ENCODE measurements at places on chromosomes 2 and 18.

DNA sequence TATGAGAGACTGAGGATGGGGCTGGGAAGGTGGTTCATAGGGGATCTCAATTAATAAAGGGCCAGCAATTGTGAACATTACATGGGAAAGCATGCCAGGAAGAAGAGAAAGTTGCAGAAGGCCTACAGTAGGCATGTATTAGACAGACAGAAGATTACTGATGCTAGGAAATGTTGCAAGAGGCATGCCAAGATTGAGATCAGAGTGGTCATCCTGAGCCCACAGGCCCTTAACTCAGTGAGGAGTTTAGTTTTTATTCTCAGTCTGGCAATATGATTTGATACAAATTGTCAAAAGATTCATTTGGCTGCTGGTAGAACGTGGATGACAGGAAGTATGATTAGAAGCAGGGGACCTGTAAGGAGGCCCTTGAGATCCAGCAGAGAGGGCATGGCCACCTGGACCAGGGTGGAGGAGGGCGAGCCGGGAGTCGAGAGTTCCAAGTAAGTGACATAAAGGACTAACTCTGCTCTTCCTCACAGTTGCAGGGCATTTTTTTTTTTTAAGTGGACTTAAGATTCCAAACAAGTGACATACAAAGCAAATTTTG lies 54.9 kb downstream of the EPHA4 start:
- no peak for DNase-seq

- DNase-seq: no peak
Measured at GRCh38 chr2:36371928-36372391, 16.4 kb downstream of the CRIM1 start.

DNA sequence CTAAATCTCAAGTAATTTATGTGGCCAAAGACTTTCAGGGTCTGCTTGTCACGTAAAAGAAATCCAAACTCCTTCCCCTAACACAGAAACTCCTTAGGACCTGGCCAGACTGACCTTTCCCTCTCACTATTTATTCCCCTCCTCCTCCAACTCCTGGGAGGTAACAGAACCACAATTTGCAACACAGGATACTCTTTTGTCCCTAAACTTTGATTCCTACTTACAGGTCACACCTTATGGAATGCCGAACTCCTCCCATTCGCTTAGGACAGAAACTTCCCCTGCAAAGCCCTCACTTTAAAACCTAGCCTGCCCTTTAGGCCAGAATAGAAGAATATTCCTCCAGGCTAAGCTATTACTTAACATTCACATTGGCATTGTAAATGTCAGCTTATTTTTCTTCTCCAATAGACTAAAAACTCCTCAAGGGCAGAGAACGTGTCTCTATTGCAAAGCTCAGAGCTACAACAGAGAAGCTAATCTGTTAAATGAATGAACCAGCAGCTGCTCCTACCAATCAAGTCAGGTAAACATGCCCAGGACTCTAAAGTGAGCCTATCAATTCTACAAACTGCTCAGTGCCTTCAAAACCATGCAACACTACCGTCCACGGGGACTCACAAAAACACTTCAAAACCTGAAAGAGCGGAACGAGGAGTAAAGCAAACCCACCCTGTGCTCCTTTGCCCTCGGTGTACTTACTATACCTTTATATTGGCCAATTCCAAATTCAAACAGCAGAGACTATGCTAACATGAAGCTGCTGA lies 6.1 kb downstream of the INO80D start:
- DNase-seq: no peak

DNA sequence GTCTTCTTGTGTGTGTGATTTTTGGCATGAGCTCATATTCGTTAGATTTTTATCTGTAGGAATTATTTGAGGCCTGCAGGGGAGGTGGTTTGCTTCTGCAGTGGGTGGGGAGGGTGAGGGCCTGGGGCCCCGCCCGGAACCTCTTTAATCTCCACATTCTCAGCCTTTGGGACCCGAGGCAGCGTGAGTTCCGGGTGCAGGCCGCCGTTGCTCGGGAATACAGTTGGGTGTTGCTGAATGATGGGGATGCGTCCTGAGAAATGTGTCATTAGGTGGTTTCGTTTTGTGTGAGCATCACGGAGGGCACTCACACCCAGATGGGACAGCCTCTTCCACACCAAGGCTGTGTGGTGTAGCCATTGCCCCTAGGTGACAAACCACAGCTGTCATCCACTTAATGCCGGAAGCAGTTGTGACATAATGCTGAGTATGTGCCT lies 13.7 kb upstream of the GAL3ST2 start:
- no peak for DNase-seq

GRCh38 chr2:203338322-203338721 lies 10.1 kb downstream of the ABI2 start:
- no peak for DNase-seq

- no peak for DNase-seq
Measured at GRCh38 chr2:10788855-10789254, 23.7 kb downstream of the PDIA6 start.

DNA sequence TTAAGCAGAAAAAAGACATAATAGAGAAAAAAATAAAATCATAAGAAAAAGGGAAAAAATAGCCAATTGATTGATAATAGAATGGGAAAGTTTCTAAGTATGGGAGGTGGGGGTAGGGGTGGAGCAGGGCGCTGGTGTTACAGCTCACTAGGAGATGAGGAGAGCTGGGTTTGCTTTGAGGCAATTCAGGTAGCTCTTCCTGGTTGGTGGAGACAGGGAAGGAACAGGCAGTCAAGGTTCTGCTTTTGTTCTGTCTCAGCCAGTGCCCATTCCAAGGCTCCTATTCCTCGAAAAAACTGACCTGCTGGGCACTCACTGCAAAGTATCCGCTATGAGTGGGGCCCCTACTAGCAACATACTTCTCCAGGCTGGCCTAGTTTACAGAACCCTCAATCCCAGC lies 1.7 kb upstream of the CNNM4 start:
- no peak for DNase-seq

DNA sequence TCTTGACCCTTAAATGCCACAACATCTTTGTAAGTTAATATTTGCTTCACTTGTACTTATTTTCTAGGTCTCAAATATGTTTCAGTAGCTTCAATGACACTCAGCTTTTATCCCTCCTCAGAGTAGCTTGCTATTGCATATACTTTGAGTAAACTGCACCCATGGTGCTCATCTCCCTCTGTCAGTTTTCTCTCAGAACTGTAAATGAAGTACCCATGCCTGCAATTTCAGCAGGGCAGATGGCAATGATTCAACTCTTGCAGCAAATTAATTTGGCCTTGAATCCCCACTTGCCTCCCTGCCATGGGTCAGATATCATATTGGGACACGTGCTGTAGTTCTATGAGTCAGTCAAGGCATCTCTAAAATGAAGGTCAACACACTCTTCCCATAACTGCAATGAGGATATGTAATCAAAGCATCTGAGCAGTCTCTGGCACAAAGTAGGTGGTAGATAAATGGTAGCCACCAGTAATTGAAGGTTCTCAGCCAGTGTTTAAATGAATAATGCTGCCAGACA lies 225.8 kb downstream of the PIEZO2 start:
- DNase-seq: no peak

DNA sequence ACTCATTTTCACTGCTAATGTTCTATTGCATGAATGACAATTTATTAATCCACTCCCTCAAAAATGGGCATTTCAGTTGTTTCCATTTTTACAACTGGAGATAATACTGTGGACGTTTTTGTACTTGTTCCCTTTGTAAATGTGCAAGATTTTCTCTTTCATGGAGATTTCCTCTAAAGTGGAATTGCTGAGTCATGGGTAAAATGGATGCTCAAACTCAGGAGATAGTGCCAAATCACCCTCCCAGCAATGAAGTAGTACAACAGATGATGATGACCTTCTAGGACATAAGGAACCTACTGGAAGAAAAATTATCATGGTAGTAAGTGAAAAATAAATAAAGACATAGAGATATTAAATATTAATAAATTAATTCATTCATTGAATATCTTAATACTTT lies 460.8 kb upstream of the CHST9 start:
- DNase-seq: no peak

DNA sequence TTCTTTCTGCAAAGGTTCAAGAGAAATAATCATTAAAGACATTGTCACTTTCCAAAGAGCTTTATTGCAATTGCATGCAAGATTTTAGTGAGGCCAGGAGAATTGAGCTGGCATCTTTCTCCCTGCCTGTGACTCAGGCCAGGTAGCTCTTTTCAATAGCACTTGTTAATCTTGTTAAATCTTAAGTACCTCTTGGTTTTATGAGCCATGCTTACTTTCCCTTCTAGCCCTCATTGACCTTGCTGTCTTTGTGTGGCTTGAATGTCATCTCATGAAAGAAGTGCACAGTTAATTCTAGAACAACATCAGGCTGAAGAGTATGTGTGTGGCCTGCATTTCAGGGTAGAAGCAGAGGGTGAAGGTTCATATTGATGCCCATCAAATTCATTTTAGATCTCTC lies 14.8 kb upstream of the LGALSL start:
- no peak for DNase-seq

GRCh38 chr2:114472246-114472645 lies 29.8 kb downstream of the DPP10 start:
- DNase-seq: no peak

DNA sequence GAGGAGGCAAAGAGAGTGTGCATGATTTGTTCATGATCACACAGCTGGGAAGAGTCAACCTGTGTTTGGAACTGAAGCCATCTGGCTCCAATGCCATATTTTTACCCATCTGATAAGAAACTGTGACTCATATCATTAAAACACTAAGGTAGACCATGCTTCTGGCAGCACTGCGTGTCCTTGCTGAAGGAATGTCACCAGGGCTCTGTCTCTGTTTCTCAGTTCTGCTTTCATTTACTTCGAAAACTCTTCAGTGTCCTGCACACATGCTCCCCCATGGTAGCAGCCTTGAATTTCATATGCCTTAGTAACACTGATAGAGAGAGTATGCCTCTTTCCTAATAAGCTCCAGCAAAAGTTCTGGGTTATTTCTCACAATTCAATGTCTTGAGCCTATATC lies 830.4 kb downstream of the DCDC2C start:
- DNase-seq: no peak

- DNase-seq: no peak
Measured at GRCh38 chr2:36374585-36374984, 19.0 kb downstream of the CRIM1 start.

DNA sequence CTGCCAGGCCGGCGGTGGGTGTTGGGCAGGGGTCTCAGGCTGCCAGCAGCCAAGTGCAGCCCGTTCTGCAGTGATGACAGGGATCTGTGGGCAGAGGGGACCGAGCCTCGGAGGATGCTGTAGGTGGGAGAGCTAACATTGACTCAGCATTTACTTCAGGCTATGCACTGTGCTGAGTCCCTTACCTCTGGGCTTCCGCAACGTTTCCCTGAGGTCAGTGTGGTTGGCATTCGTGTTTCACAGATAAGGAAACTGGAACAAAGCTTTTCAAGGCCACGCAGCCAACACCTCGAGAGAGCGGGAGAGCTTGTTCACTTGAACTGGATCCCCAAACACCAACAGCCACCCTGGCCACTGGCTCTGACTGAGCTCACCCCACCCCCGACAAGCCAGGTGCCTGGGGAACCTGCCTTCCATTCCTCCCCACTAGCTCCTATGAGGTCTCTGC lies 839 bp upstream of the GPR148 start:
- no peak for DNase-seq

GRCh38 chr2:115165529-115166109 lies 723.2 kb downstream of the DPP10 start:
- no peak for DNase-seq

- DNase-seq: no peak
Measured at GRCh38 chr18:22847867-22848451, 85.2 kb upstream of the RBBP8 start.

DNA sequence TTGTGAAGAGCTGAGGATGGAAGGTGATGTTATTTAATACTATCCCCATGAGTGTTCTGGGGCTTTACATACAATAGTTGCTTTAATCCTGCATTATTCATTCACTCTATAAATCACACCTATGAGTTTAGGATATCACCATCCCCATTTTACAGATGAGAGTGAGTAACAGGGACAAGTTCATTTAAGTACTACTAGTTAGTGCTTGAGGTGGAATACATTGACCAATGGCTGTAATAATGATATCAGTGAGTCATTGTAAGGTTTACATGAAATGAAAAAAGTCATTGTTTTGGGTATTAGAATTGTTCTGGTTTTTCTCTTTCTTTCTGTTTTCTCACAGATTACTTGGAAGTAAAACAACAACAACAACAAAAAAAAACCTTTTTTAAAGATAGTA lies 42.5 kb downstream of the TANC1 start:
- DNase-seq: no peak

DNA sequence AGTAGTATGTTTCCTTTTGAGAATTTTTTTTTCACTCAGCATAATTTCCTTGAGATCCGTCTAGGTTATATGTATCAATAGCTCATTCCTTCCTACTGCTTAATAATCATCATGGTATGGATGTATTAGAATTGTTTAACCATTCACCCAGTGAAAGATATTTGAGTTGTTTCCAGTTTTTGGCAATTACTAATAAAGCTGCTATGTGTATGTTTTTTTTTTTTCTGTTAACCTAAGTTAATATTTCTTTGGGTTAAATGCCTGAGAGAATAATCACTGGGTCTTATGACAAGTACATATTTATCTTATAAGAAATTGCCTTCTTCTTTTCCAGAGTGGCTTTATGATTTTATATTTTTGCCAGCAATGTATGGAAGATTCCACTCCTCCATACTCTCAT lies 96.4 kb upstream of the ST6GAL2 start:
- no peak for DNase-seq

DNA sequence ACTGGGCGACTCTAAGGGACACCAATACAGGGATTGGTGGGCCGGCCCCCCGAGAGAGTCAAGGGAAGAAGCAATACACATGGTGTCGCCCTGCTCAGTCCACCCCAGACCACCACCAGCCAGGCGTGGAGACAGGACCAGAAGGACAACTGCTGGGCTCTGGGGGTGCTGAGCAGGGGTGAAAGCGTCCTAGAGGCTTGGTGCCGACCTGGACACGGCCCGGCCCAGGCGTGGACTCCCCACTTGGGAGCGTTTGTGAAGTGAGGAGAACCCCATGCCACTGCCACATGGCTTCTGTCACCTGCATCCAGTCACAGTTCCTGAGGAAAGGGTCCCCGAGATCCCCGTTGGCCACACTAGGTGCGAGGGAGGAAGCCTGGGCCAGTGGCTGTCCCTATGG lies 35.4 kb upstream of the ITM2C start:
- no peak for DNase-seq

GRCh38 chr18:73487966-73488365 lies 620.2 kb upstream of the NETO1 start:
- DNase-seq: no peak

GRCh38 chr18:48754993-48755473 lies 195.7 kb downstream of the SMAD7 start:
- DNase-seq: no peak

- DNase-seq: no peak
Measured at GRCh38 chr2:102520009-102520408, 47.0 kb downstream of the SLC9A4 start.

GRCh38 chr18:5288517-5288935 lies 7.0 kb downstream of the ZBTB14 start:
- DNase-seq: no peak

DNA sequence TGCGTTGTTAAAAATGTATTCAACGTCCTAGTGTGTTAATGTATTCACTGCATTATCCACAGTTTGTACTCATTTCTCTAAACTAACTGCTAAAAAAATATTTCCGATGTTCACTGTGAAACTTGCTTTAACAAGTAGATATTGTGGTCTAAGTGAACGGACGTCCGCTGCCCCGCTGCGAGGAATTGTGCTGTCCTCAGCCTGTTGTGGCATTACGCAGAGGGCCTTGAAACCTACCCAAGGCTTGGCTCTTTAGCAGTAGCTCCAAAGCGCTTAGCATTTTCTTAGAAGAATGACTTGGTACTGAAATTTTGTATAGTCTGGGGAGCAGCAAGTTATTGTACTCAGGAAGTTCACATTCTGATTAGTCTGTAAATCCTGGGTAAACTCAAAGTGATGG lies 136.5 kb upstream of the SP5 start:
- DNase-seq: no peak

Data from activated naive CD4-positive, alpha-beta T cell (primary cell).